ENCODE measurements at places on chromosomes 12 and 14. TPM values are rescaled to one million over a fixed set of nuclear protein-coding genes. Genes with fewer than 3 reads are reported as not detected.

PHC1 gene
- 27.1 TPM for total RNA-seq

DNA sequence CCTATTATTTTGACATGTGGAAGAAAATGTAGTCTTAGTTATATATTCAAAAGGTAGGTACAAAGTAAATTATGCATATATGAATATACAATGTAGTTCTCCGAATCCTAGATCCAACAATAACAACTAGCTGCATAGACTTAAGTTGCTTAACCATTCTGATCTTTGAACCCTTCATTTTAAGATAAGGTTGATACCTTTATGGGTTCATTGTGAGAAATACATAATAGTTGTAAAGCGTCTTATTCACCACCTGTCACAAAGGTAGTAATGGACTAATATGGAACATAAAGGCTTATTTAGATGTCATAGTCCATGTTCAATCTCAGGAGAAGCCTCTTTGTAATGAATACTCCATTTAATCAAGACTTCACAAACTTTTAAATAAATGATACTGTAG is 263.6 kb downstream of the TMTC2 start:
- no peak for DNase-seq

DNA sequence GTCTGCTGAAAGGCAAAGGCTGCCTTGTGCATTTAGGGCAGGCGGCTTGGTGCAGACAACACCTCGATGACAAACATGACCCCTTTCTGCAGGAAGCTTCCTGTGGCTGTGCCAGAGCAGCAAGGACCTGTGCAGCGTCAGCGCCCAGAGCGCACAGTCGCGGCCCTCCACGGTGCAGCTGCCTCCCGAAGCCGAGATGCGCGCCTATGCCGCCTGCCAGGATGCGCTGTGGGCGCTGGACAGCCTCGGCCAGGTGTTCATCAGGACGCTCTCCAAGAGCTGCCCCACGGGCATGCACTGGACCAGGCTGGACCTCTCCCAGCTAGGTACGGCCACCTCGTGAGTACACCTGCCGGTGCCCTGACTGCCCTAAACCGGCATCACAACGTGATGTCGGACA is 57.3 kb downstream of the ANKRD9 start:
- DNase-seq, result no peak

APOLD1 gene
- total RNA-seq, result 3.3 TPM

DNA sequence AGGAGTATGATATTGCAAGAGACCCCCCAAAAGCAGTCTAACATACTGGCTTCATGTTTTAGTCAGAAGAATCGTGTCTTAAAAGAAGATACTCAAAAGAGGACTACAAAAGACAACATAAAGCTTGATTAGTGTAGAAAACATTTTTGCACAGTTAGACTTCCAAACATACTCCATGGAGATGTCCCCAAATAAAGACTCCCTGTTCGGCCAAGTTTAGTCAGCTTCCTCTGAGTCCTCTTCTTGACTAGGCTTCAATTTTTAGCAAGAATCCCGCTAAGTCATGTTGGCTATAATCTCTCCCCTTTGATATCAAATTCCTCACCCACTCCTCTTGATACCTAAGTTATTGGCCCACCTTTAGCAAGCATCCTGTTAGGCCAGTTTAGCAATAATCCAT is 298.0 kb downstream of the RMST start:
- no peak for DNase-seq

DNA sequence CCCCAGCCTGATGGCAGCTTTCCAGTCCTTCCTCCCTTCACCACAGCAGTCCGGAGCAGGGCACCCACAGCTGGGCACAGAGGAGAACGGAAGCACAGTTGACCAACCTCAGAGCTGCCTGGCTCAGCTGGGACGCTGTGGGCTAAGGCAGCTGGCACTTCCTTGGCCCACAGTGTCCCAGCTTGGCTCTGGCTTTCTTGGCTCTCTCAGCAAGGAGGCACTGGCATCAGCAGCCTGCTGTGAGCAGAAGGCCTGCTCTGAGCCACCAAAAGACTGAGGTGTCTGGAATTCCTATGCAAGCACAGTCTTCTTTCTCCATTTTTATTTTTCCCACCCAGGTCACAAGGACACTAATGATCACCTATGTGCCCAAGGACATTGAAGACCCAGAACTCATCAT is 32.6 kb downstream of the NGB start:
- no peak for DNase-seq

All from osteoblast (primary cell).